Stimulated activated CD8-positive, alpha-beta memory T cell treated with anti-CD3 and anti-CD28 coated beads, Interleukin-12 subunit alpha, Interleukin-12 subunit beta, amount 100 ng/mL, for 1 hour (primary cell): ENCODE measurements at places on chromosomes 4 and X.
A peak's percentile ranks its signal among the peaks of the same experiment; 100 is the strongest.

DNA sequence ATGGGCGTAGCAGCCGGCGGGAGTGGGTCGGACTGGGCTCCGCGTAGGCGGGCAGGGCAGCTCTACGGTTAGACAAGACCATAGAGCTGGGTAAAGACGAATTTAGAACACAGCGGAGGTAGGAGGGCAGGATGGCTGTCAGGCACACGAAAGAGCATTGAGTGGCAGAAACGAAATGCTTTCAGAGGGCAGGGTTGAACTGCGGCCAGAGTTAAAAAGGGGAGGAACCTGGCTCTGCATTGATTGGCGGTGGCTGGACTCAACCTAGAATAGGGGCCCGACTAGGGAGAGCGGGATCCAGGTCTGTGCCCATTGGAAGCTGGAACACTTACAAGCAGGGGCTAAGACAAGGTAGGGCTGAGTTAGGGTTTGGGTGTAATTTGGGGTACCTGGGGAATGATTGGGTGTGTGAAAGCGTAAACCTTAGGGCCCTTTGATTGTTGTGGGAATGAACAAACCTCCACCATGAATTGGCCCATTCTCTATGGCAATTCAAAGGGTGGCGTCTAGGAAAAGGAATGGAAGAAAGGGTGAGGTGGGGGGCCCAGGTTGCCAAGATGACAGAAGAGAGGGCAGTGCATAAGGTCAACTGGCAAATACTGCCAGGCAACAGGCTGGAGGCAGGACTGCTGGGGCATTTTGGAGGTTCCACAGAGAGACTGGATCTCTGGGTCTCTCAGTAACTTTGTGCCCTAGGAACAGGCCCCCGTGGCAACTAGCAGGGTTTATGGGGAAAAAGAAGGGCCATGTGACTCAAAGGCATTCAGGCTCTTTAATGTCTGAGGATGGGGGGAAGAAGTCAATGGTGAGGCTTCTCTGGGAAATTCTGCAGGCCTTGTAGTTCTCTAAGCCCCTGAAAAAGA lies 911 bp upstream of the ELK1 start:
- no peak for DNase-seq

DNA sequence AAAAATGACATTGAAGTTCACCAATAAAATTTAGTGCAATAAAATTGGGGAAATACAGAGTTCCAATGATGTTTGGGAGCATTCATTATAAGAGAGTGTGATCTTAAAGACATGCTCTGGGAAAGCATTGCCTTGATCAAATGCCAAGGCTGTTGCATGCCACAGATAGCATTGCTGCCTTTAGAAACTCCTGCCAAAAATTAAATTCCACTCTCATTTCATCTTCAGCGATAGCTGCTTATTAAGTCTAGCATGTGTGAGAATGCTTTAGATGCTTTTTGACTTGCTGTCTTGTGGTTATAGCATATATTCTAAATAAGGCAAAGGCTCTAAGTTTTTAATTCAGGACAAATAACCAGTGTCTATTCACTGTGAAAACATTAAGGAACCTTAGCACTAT lies 49.3 kb downstream of the NPNT start:
- DNase-seq: no peak

DNA sequence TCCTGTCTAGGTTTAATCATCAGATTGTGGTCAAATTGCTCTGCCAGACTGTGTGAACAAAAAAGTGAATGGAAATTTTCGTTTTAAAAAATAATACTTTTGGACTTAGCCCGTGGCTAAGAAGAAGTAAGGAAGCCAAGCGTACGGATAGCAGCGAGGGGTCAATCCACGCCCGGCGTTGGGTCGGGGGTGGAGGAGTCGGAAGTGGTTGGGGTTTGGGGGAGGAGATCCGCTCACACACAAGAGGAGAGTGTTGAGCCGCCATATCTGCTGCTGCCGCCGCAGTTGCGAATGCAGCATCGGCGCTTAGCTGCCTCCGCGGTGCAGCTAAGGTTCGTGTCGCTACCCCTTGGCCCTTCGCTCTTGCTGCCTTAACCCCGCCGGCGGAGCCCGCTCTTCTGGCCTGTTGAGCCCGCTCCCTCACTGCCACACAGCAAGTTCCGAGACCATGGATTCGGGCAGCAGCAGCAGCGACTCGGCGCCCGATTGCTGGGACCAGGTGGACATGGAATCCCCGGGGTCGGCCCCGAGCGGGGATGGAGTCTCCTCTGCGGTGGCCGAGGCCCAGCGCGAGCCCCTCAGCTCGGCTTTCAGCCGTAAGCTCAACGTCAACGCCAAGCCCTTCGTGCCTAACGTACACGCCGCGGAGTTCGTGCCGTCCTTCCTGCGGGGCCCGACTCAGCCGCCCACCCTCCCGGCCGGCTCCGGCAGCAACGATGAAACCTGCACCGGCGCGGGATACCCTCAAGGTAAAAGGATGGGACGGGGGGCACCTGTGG lies at the start of gene GSPT2:
Gene GSPT2, plus strand, starts transcription at position 264 of the 779 bp plus-strand sequence. Its CDS starts 185 bp downstream, at position 449.
- DNase-seq: peak; percentile 5

GRCh38 chr4:56611501-56611900 lies 69.6 kb downstream of the HOPX start:
- DNase-seq: no peak

DNA sequence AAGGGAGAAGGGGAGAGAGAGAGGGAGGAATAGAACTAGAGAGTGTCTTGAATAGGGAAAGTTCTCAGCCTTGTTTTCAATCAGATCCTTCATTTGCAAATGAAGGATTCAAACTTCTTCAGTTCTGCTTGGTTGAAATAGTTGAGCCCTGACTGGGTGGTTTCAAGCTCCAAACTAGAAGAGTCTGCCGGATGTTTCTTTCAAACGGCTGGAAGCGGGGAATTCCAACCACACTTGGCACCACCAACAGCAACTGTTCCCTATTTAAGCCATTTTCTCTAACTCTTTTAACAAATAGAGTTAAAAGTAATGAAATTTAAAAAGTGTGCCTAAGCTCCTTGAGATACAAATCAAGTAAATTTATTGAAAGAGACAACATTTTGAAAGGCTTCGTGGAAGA lies 67.5 kb upstream of the DDX60 start:
- DNase-seq: no peak

- no peak for DNase-seq
These were observed 1263.5 kb downstream of the FAM133A start for GRCh38 chrX:94937491-94937890.

DNA sequence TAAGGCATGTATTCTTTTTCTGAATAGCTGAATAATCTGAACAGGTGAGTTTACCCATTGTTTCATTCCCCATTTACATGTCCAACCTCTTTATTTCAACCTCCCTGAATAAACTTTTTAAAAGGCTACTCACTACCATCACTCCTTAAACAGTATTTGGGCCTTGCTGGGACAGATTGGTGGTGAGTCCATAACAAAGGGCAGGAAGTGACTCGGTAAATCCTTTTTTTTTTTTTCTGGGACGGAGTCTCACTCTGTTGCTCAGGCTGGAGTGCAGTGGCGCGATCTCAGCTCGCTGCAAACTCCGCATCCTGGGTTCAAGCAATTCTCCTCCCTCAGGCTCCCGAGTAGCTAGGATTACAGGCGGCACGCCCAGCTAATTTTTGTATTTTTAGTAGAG lies 23.4 kb upstream of the SEC24B start:
- DNase-seq: no peak

- DNase-seq: no peak
These were observed 206.3 kb upstream of the FGF13 start for GRCh38 chrX:138917781-138918180.

DNA sequence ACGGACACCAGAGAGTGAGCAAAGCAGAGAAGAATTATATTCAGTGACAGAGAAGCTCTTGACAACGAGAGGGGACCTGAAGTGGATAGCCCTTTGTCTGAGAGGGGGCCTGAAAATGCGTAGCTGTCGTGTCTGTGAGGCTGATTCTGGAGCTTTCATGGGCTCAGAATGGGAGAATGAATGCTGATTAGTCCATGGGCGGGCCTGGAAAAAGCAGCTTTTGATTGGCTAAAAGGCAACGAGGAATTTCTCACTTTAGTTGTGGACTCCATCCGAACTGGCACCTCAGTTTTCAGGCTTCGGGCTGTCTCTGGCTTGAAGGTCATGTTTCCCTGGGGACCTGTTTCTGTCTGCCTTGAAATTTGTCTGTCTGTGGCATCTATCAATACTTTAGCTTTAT lies 487.1 kb downstream of the TECRL start:
- no peak for DNase-seq

- DNase-seq: no peak
These were observed 167.0 kb upstream of the GALNT7 start for GRCh38 chr4:173001571-173001970.

DNA sequence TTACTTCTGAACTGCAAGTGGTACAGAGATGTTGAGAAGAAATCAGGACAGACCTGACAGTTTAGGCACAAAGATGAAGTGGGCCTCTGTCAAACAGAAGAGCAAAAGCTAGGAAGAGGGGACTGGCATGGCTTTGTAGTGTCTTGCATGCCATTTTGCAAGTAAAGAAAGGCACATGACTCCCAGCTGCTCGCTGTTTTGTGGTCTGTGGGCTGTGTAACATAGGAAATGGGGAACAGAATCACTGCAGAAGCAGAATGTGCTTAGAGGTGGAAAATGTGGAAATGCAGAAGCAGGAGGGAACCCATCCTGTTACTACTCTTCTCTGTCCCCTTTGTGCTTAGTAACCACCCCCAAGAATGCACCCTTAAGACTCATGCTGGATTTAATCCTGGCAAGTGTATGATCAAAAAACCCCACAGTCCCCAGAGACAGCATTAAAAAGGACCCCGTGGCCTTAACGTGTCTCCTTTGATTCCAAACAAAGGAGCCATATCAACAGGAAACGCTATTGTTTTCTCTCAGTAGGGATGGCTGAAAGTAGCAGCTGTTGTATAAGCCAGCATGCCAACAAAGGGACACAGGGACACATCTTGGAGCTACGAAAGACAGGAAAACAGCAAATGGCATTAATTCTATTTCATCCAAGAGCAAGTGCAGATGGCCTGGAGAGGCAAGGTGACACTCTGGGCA lies 177.6 kb upstream of the GLRA2 start:
- DNase-seq: no peak

DNA sequence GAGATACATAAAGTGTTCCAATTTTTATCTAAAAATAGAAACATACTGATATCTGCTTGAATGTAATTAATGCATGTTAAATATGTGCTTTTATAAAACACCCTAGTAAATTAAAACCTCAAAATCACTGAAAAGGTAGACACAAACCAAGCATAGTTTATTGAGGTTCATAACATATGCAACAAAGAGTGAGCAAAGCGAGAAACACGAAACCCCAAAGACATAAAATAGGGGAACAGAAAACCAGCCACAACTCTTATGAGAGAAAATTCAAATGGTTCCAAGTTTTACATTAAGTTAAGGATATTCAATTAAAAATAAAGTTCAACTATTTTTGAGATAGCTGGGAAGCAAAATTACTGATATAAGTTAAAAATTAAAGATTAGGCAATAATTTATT lies 336.4 kb upstream of the AGA start:
- no peak for DNase-seq

- no peak for DNase-seq
These were observed 308.5 kb downstream of the EVC2 start for GRCh38 chr4:5399790-5400421.

- no peak for DNase-seq
These were observed 1.4 kb upstream of the CT47C1 start for GRCh38 chrX:119071381-119071780.

DNA sequence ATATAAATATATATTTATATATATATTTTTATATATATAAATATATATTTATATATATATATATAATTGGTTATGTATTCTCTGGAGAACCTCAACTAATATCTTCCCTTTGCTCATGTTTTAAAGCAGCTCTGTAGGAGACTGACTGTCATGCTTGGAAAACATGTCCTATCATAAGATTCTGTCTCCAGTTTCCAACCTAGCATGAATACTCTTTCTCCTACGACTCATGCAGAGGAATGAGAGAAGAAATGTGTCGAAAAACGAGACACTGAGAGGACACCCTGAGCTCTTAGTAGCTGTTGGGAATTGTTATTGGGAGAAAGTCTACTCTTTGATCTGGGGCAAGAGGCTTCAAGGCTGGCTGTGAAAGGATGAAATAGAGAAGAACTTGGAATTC lies 166.5 kb upstream of the SLIT2 start:
- no peak for DNase-seq

GRCh38 chrX:11261260-11261659 lies 32.0 kb upstream of the AMELX start:
- DNase-seq: no peak

GRCh38 chr4:1519787-1520661 lies 113.8 kb upstream of the NKX1-1 start:
- no peak for DNase-seq

DNA sequence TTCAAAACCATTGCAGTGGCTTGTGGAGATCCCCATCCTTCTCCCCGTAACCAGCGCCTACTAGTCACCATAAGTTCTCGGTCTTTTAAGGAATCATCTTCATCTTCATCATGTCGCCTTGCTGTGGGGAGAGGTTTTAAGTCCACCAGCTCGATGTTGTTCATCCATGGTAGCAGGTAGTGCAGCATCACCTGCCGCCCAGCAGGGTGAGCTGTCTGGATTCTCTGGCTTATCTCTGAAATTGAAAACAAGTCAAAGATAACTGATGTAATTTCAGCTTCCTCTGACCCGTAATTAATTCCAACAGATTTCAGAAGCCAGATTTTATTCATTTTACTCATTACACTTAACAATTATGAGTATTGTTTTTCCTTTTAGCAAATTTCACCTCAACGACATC lies 67.4 kb downstream of the ZAR1 start:
- no peak for DNase-seq

- DNase-seq: no peak
These were observed 26.4 kb upstream of the ARSJ start for GRCh38 chr4:114005569-114006442.

DNA sequence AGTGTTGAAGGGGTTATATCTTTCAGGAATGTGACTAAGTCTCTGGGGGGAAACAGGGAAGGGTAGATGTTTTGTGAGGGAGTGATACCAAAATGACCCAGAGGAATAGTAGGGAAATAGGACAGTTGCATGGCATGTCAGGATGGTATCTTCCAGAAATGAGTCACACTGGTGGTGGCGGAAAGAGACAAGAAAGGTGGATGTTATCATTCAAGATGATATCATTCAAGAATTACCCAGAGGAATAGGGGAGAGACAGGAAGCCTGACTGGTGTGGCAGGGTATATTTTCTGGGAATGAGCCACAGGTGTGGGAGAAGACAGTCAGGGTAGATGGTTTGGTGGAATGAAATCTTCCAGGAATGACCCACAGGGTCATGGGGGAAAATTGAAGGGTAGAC lies 61.1 kb downstream of the MAOA start:
- no peak for DNase-seq

GRCh38 chr4:110620691-110621327 lies 2.1 kb downstream of the PITX2 start:
- no peak for DNase-seq

DNA sequence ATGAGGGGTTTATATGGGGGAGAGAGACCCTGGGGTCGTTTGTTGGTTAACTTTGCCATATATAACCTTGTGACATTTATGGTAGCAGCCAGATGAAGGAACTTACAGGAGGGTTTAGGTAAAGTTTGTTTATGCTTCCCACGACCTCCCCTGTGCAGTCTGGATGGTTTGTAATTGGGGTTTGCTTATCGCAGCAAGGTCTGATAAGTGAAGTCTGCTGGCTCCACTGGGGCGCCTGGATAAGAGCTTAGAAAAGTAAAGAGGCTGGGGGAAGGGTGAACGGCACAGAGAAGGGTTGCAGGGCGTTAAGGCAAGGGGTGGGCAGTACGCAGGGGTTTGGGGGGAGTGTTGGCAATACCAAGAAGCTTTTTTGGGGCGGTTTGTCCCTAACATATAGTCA lies 98.7 kb downstream of the KDM6A start:
- DNase-seq: no peak

GRCh38 chr4:14428125-14428524 lies 574.2 kb upstream of the CPEB2 start:
- DNase-seq: no peak

- no peak for DNase-seq
These were observed 734 bp upstream of the SH3TC1 start for GRCh38 chr4:8198206-8198905.
